ENCODE measurements at places on chromosomes 7 and 10. TPM values are rescaled to one million over a fixed set of nuclear protein-coding genes. Genes with fewer than 3 reads are reported as not detected.

DNA sequence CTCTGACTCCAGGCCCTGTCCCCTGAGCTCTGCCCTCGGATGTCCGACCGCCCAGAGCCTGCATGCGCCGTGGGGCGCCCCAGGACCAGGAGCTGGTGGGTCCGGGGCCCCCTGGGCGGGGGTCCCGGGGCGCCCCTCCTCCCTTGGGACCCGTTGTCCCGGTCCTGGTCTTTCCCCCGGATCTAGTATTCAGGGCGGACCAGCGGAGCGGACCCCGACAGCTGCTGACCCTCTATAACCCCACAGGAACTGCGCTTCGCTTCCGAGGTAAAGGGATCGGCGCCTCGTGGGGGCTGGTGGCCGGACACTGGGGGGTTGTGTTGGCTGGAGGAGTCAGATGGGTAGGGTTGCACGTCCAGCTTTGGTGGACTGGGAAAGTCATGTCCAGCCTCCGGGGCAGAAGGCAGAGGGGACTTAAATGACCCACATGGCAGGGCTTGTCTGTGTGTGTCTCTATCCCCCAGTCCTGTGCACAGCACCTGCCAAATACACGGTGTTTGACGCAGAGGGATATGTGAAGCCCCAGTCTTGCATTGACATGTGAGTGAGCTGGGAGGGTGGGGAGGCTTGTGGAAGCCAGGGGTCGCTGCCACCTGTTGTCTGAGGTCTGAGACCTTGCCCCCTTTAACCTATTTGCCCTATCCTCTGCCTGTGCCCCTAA, 520 bp downstream of the MOSPD3 start:
- peak; percentile 33 for DNase-seq

- no peak for DNase-seq
Observed at GRCh38 chr7:34837801-34838201, 179.8 kb downstream of the NPSR1 start.

GRCh38 chr7:129454249-129454551, 20.0 kb downstream of the STRIP2 start:
- no peak for DNase-seq

- DNase-seq, result no peak
Observed at GRCh38 chr10:2680821-2681220, 386.5 kb upstream of the PFKP start.

GRCh38 chr10:69406302-69406811, 10.4 kb downstream of the TACR2 start:
- no peak for DNase-seq

DNA sequence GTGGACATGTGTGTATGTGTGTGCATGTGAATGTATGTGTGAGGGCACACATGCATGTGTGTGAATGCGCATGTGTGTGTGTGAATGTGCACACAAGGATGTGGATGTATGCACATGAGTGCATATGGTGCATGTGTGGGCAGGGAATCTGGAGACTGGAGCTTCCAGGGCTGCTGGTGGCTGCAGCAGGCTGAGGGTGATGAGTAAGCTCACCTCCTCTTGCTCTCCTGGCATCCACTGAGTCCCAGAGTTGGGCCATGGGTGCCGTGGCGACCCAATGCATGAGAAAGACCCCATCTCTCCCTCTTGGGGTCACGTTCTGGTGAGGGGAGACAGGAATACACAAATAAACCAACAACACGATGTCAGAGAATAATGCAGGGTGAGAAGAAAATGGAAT, 33.3 kb upstream of the COL13A1 start:
- DNase-seq, result no peak

DNA sequence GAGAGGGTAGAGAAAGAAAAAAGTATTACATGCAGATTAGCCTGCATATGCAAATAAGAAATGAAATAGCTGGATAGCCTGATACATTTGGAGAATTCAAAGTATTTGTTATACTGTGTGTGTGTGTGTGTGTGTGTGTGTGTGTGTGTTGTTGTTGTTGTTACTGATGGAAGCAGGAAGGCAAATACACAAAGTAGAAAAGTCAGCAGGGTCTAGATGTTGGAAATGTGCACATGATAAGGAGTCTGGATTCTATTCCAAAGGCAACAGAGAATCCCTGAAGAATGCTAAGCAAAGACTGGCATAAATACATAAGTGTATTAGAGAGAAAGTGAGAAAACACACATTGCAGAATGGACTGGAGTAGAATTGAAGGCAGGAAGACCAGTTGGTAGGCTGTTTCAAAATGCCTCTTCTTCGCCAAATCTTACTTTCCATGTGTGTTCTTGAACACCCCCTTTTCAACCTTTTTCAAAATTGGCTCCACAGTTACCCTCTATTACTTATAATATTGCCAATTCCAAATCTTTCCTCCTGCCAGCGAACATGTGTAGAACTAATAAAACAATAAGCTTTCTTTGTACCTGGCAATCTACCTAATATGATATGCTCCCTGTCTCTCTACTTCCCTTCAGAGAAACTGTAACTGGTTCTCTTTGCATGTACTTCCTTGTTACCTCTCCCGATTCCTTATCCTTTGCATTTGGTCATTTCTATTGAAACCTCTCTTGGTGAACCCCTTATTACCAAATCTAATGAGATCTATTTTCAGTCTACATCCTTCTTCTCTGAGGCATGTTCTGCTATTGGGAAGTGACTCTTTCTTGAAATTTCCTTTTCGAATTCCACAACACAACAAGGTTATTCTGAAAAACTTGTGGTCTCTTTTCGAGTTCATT, 6.2 kb downstream of the CPED1 start:
- DNase-seq, result no peak

Gene PRR15
- total RNA-seq, result not detected

Gene CLEC5A
- not detected for total RNA-seq
